ENCODE measurements at places on chromosomes 1 and 21.

- DNase-seq: no peak
Observed at GRCh38 chr21:44253832-44254710, 7.6 kb downstream of the DNMT3L start.

DNA sequence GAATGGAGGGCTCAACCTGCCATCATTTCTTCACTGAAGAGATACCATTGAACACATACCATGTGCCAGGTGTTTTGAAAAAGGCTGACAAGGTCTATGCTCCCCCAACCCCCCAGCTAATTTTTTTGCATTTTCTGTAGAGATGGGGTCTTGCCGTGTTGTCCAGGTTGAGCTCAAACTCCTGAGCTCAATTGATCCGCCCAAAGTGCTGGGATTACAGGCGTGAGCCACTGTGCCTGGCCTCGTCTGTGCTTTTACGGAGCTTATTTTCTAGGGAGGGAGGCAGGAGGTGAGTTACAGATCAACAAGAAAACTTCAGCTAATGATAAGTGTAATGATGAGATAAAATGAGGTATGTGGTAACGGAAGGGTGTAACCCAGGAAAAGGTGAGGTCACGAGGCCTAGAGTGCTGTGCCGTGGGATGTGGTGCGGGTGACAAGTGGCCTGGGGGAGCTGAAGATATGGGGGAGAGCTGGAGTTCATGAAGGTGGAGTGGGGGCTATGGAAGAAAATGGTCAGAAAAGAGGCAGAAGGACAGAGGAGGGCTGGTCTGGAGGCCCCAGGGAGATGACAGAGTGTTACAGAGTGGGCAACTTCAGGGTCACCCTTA lies 28.2 kb downstream of the FAAH start:
- no peak for DNase-seq

DNA sequence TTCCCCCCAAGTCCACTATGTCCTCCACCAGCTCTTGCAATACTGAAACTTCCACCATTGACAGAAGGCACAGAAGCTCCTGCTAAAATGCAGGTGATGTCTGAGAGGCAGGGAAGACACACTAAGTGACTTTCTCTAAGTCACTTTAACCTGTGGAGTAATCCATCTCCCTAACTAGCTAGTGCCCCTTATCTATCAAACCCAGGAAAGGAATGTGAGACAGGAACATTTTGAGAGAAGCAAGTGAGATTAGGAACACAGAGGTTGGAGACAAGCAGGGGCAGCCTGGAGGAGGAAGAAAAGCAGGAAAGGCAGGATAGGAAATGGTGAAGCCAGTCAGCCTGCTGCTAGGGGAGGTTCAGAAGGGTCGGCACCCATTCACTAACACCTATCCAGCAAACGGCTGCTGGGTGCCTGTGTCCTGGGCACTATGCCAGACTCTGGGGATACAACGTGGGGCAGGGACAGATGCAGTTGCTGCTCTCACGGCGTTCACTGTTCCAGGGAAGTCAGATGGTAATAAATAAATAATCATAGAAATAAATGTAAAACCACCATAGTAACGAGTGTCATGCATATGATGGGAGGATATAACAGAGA lies 7.0 kb downstream of the GPA33 start:
- DNase-seq: no peak

DNA sequence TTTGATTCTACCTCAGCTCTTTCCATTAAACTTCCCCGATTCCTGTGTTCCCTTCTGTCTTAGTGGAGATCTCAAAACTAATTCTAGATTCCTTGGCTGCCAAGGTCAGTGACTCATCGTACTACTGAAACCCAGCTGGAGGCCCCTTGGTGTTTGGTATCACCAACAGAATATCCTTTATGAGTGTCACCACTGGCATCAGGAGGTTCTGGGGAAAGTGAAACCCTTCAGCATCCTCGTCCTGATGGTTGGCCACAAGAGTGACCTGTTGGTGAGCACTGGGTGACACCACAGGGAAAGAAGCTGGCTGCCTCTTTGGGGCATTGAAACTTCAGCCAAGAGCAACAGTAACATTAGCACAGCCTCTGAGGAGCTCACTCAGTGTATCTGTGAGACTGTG lies 9.6 kb downstream of the RAB42 start:
- peak; percentile 95 for DNase-seq

GRCh38 chr1:76142771-76143540 lies 68.4 kb downstream of the ST6GALNAC3 start:
- no peak for DNase-seq

GRCh38 chr1:235495551-235495950 lies 8.7 kb downstream of the B3GALNT2 start:
- DNase-seq: no peak

- DNase-seq: no peak
Observed at GRCh38 chr1:94411237-94411636, 7.0 kb upstream of the ABCD3 start.

- no peak for DNase-seq
Observed at GRCh38 chr1:93699503-93700168, 18.0 kb upstream of the BCAR3 start.

GRCh38 chr1:12565094-12565965 lies 52.7 kb downstream of the DHRS3 start:
- peak; percentile 50 for DNase-seq

DNA sequence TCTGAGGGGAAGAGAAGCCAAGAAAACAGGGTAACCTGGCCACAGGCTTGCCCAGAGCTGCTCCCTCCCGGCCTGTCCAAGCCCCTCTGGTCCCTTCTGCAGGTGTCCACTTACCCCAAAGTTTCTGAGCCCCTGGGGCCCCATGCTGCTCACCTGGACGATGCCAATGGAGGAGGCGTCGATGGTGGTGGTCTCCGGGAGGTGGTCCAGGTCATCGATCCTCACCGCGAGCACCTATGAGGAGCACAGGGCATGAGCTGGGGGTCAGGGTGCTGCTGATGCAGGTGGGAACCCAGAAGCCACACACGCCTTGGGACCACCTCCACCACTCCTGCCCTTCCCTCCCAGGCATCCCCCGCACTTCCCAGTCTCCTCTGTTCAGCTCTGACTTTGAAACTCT lies 37.5 kb upstream of the RIPK4 start:
- no peak for DNase-seq

GRCh38 chr1:221869779-221870178 lies 127.9 kb upstream of the DUSP10 start:
- no peak for DNase-seq

DNA sequence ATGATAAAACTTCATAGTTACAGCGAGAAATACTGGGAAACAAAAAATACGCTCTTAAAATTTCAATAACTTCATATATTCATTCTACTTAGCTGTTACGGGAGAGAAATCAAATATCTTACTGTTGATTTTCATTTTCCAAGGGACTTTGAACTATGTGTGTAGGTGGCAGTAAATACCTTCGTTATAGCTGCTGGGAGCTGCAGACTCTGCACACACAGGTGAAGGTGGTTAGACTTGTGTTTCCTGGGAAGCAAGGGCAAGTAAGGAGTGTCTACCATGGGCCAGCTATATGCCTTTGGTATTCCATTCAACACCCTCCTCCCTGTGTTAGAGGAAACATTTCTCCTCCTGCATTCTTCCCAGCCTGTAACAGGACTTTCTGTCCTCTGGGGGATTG lies 51.4 kb upstream of the DIRAS3 start:
- no peak for DNase-seq

GRCh38 chr1:71298633-71299032 lies 217.8 kb upstream of the ZRANB2 start:
- peak; percentile 65 for DNase-seq

- peak; percentile 91 for DNase-seq
Observed at GRCh38 chr21:16588433-16588860, 858.7 kb downstream of the USP25 start.
